ENCODE measurements at places on chromosomes 7 and 10.

- no peak for DNase-seq
Observed at GRCh38 chr10:48695636-48696534, 11.2 kb downstream of the WDFY4 start.

DNA sequence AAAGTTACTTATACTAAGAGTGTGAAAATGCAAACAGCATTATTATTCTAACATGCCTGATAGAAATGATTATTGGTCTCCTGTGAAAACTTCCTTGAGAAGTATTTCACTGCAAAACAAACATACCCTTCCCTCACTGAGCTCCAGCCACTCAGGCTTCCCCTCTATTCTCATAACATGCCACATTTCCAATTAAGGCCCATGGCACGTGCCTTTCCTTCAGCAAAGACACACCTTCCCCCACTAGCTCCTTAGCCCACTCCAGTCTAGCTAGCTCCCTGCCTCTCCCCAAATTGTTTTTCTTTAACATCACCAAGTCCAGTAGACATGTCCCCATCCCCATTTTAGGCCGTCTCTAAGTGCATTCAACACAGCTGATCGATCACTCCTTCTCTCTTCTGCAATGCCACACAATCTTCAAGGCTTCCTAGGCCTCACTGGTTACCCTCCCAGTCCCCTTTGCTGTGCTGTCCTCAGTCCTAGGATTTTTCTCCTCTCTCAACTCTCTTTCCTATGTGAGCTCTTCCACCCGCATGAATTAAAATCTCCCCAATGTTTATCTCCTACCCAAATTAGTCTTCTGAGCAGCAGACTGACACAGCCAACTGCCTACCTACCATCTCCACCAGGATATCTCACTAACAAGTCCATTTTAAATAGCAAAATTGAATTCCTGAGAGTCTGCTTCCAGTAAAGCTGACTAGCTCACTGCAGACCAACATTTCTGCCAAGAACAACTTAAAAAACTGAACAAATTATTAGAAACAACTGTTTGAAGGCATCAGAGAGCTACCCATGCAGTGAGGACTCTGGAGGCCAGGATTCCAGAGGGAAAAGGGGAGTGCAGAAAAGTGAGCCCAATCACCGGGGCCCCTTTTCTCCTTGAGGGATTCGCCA is 11.9 kb downstream of the CYTH3 start:
- DNase-seq = no peak

DNA sequence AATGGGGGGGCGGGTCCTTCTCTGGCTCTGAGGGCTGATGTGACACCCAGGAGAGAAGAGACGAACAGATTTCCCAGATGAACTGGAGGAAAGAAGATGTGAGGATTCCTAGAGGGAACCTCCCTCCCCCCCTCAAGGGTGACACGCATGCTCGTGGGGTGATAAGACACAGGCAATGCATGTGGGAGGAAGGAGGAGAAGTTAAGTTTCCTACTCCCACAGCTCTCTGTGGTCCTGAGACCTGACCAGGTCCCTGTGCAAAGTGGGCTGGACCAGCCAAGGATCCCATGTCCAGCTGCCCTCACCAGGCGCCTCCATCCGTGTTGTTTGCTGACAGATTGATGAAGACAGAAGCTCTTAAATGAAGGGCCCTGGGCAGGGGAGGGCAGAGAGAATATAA is 112.6 kb downstream of the SH3PXD2A start:
- DNase-seq = no peak

GRCh38 chr7:4561795-4562194 is 120.3 kb upstream of the FOXK1 start:
- no peak for DNase-seq

GRCh38 chr10:121242741-121243608 is 355.3 kb downstream of the FGFR2 start:
- DNase-seq = no peak

GRCh38 chr7:157358041-157358752 is 21.4 kb downstream of the DNAJB6 start:
- no peak for DNase-seq

DNA sequence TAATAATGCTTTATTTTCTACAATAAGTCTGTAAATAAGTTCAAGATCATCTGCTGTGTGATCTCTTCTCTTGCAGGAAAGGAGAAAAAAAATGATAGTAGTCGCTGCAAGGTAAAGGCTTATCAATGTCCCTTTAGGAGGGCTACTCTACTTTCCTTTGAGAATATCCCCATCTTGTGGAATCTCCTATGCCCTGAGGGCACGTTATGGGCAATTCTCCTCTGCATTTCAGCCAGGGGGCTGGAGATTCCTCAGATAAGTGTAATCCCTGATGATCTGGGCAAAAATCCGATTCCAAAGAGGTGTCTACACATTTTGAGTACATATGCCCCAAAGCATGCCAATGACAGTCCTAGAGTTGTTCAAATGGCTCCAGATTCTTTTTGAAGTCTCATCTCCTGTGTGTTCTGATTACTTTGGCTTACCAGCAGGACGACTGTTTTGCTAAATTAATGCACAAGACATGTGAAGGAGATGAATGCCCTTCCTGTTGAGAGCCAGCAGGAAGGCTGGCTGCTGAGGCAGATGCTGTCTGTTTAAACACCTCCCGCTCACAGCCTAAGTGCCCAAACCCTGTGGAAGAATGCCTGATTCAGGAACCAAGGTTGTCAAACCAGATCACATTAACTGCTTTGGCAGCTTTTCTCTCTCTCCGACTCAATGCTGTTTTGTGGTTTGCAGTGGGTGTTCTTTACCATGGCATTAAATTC is 171.2 kb upstream of the COL1A2 start:
- DNase-seq = no peak

- DNase-seq = no peak
Observed at GRCh38 chr10:8060010-8060703, 5.7 kb downstream of the GATA3 start.

- DNase-seq = peak; percentile 28
Observed at GRCh38 chr10:103772096-103772845, 83.1 kb downstream of the SH3PXD2A start.

GRCh38 chr10:125344573-125345171 is 184.3 kb upstream of the CTBP2 start:
- DNase-seq = no peak

- DNase-seq = no peak
Observed at GRCh38 chr7:96174812-96175211, 147.1 kb downstream of the SLC25A13 start.

- no peak for DNase-seq
Observed at GRCh38 chr10:24554036-24554435, 169.7 kb downstream of the ARHGAP21 start.
